NCI-H2081 treated with DMSO at 0.1 percent for 48 hours (cell line): ENCODE measurements at places on chromosomes 1 and 21.

- DNase-seq = no peak
Measured at GRCh38 chr1:219153723-219154122, 20.0 kb upstream of the LYPLAL1 start.

- no peak for DNase-seq
Measured at GRCh38 chr1:100912019-100912418, 16.1 kb downstream of the SLC30A7 start.

- DNase-seq = no peak
Measured at GRCh38 chr21:42614811-42615351, 38.5 kb upstream of the PDE9A start.

DNA sequence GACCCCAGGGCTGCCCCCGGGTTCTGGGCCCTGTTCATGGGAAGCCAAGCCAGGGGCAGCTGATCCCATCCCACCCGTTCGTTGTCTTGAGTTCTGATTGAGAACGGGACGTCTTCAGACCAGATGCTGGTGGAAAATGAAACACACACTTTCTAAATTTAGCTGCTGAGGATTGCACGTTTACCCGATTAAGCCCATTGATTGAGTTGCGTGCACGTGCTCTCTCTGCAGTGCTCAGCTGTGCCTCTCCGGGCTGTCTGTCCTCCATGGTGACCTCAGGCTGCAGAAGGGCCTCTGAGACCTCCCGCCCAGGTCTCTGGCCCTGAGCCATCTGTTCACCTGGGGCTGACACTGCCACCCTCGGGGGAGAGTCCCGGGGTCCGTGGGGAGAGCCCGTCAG lies 27.0 kb upstream of the PEX10 start:
- no peak for DNase-seq

- DNase-seq = no peak
Measured at GRCh38 chr1:60973668-60974067, 108.7 kb upstream of the NFIA start.

- DNase-seq = no peak
Measured at GRCh38 chr1:23838401-23838866, 13.2 kb upstream of the HMGCL start.

GRCh38 chr1:207888652-207889051 lies 22.3 kb downstream of the CD34 start:
- no peak for DNase-seq

- DNase-seq = peak; percentile 54
Measured at GRCh38 chr1:28928314-28928941, 14.1 kb downstream of the EPB41 start.

- DNase-seq = no peak
Measured at GRCh38 chr1:222266223-222267196, 281.4 kb downstream of the HHIPL2 start.
